ENCODE measurements at places on chromosomes 2 and 18.

DNA sequence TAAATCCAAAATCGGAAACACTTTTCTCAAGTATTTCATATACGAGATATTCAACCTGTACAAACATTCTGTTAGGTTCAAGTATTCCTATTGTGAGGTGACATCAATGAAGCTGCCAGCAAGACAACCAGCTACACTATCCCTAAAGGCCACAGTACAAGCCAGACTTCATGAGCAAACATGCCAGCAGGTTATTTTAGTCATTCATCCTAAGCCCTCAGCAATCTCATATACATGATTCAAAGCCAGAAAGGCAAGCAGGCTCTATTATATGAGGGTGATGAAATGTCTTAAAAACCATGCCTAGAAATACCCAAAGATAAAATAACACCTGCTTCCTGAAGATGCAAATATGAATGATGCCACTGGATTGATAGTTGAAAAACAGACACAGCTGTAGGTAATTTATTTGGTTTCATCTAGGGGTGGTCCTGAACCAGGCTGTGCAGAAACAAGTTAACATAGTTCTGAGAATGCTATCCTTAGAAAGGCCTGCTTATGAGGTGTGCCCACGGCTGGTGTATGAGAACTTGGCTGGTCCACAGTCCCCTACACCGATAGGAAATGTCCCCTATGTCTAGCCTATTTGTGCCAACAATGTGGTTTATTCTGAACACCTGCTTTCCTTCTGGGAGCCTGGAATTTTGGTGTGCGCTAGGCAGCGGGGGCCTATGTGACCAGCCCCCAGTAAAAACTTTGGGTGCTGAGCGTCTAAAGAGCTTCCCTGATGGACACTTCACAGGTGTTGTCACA, 48.2 kb upstream of the KIDINS220 start:
- DNase-seq, result no peak

GRCh38 chr2:181395851-181396250, 61.3 kb upstream of the ITGA4 start:
- no peak for DNase-seq

GRCh38 chr2:88345842-88346241, 106.7 kb downstream of the FOXI3 start:
- peak; percentile 74 for DNase-seq

DNA sequence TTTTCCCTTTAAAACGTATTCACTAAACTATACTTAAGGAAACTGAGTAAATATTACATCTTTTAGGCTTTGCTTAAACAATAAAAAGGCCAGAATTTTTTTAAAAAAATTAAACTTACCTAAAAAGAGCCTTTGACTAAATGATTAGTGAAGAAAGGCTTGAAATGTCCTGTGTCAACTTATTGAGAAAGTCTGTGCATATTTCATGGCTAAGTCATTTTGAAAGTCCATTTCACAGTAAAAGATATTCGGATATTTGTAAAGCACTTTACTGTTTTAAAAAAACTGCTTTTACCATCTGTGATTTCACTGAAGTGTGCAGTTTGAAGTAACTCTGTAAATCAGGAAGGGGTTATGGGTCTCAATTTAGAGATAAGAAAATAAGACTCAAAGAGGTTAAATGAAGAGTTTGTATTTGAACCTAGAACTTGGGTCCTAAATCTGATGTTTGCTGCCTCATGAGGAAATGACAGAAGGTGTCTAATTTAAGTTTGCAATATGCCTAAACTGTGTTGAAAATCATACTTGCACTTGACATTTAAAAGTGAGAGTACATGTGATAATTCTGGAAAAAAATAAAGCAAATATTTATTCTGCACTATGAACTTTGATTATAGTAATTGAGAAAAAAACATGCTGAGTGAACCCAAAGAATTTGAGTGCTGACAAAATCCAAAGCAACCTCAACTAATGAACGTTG, 50.5 kb downstream of the RAB27B start:
- DNase-seq, result no peak

DNA sequence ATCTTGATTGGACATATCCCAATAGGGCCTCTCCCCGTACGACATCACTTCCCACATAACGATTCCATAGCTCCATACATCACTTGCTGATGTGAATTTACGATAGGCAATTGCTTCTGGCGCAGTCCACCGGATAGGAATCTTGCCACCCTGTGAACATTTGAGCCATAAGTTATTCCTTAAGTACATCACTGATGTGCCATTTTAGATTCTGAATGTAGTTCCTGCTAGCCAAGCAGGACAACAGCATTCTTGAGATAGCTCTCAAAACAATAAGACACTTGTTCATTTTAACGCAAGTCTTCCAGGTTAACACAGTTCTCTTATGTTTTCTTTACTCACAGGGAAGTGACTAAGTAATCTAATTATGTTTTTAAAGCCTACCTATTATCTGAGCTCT, 138.0 kb downstream of the EPHA4 start:
- no peak for DNase-seq

DNA sequence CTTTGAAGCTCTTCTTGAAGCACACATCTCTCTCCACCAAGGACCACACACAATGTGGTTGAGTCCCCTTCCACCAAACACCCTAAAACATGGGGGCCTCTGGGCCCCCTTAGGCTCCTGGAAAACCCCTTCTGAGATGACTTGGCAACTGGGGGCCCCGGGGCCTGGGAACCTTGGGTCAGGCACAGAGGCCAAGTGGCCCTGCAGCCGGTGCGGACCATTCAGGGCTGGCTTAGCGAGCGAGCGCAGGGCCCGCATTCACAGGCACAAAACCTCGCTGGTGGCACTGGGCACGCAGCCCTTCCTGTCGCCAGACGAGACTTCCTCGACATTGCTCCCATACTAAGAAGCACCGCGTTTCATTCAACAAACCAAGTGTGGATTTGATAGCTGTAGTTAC, 111.2 kb upstream of the ID2 start:
- no peak for DNase-seq

GRCh38 chr2:42456126-42456839, 37.5 kb downstream of the KCNG3 start:
- DNase-seq, result no peak

- DNase-seq, result no peak
Observed at GRCh38 chr2:74646201-74646600, 1.9 kb downstream of the M1AP start.

DNA sequence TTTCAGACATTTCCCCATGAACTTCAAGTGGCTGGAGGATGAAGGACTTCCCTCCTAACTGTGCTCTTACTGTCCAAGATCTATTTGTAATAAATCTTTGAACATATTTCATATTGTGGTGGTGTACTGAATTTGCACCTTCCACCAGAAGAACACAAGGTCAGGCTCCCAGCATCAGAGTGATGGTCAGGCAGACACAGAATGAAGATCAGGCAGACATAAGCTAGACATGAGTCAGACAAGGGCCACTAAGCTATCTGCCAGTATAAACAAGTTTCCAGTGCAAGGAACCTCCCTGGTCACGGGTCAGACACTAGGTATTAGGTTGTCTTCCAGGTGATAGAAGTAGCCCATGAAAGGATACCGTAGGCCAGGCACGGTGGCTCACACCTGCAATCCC, 20.0 kb downstream of the AQP12B start:
- no peak for DNase-seq

GRCh38 chr2:38159597-38159996, 83.6 kb upstream of the CYP1B1 start:
- DNase-seq, result no peak

GRCh38 chr2:59223742-59224141, 982.6 kb upstream of the FANCL start:
- DNase-seq, result no peak

GRCh38 chr2:43537137-43537536, 58.7 kb downstream of the THADA start:
- DNase-seq, result no peak

- peak; percentile 57 for DNase-seq
Observed at GRCh38 chr2:94861308-94862152, 9.7 kb upstream of the TEKT4 start.

DNA sequence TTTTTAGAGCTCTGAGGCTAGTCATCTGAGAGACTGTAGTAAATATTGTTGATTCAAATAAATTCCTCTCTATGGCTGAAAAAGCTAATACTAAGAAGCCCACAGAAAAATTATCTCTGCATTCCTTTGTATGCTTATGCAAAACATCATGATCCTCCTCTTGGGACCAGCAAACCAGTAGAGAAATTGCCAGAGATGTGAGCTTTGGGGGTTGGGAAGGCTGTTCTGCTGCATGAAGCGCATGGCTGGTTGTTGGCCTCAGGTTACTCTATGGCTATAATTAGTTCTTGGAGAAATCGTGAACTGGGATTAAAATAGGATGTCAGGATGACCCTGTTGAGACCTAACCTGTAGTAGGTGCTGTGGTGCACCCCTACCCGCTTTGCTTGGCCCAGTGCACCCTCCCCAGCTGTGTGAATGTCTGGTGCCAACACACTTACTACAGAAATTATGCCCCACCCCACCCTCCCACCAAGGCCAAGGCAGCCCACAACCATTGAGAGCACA, 35.5 kb upstream of the C1D start:
- no peak for DNase-seq

DNA sequence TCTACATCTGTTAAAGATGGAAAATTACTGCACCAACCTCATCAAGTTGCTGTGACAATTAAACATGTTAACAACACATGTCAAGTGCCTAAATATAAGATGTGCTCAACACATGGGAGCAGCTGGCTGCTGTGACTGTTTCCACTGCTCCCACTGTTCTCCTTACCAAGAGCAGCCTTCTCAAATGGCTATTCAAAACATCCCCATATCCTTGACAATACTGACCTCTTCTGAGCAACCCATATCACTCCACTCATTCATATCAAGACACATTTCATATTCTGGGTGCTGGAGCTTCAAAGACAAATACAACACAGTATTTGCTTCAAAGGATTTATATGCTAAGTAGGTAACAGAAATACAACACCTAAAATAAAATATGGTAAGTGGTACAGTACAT, 60.3 kb downstream of the PIAS2 start:
- DNase-seq, result peak; percentile 37

GRCh38 chr2:173962583-173963110, 2.5 kb downstream of the SP3 start:
- peak; percentile 37 for DNase-seq

DNA sequence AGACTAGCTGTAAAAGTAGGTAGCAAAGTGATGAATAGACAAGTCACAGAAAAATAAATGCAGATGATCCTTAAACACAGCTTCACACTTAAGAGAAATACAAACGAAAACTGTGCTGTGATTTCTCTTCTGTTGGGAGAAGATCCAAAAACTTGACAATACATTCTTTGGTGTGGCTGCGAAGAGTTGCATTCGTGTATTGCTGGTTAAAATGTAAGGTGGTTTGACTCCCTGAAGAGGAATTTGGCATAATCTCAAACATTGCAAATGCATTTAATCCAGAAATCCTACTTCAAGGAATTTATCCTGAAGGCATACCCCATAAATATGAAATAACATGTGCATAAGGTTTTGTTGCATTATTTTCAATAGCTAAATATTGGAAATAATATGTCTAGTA, 7.1 kb downstream of the CCNYL1 start:
- DNase-seq, result no peak

DNA sequence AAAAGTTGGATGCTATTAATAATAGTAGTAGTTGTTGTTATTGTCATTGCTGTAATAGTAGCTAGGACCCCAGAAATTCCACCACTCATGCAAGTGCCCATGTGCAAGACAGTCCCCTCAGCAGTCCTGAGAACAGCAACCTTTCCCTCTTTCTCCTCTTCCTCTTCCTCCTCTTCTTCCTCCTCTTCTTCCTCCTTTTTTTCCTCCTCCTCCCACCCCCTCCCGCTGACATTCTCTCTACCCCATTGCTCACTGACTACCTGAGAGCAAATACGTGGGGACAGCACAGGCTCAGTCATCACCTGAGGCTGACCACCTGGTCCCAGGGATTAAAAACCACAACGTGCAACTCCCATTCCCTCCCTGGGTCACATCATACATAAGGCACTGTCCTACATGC, 41.8 kb downstream of the SMAD7 start:
- no peak for DNase-seq

- DNase-seq, result peak; percentile 83
Observed at GRCh38 chr18:22563164-22563583, 145.5 kb upstream of the CTAGE1 start.

DNA sequence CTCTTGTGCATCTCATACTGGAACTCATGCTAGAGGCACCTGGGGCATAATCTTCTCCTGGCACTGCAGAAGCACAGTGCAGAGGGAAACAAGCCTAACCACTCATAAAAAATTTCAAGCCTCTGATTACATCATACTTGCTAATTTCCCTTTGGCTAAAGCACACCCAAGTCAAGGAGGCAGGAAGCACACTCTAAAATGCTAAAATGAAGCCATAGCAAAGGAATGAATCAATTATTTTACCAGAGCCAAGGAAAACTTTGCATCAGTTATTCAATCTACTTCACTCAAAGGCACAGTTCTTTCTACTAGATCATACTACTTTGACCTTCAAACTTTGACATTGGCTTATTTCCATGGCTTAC, 79.6 kb upstream of the SPOPL start:
- DNase-seq, result peak; percentile 32

- DNase-seq, result peak; percentile 8
Observed at GRCh38 chr2:208300847-208301618, 35.0 kb downstream of the PIKFYVE start.

GRCh38 chr2:127355407-127356008, 32.3 kb downstream of the MAP3K2 start:
- DNase-seq, result no peak

- no peak for DNase-seq
Observed at GRCh38 chr2:237889811-237890210, 30.4 kb downstream of the RAMP1 start.

DNA sequence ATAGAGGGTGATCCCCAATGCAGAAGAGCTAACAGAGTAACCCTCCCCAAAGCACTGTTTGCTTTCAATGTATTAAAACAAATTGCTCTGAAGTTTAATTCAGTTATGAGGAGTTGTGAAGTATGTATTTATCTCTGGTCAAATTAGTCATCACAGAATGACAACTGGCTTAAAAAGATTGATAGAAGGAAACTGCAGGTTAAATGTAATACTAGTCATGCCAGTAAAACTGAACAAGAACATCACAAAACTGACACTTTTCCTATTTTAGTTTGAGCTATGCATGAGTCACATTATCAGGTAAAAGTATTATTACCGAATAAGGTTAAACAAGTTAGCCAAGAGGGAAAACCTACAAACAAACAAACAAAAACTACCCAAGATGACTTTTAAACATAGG, 99.0 kb upstream of the ACVR1C start:
- DNase-seq, result no peak

DNA sequence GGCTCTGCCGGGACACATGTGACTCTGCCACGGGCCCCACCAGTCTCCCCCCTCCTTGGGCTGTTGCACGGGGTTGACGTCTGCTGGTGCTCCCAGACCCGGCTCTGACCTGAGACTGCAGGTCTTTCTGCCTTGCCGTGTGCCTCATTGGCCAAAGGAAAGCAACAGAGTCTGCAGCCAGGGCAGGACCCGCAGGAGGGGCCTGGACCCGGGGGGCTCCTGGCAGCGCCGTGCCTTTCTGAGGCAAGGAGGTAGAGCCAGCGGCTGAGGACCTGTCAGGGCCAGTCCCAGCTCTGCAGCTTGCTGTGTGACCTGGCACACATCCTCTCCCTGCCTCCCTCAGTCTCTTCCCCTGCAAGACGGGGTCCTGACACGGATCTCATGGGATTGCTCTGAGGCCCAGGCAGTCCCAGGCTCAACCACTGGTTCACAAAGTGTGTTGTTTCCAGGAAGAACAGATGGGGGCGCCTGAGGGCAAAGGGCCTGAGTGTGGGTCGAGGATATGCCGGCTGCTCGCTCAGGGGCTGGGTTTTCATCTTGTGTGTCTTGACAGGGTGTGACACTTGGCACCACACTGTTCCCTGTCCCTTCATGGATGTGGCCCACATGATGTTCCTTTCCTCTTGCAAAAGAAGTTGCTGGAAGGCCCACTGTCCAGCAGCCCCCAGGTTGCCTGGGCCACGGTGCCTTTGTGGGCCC, 9.0 kb downstream of the CAPN10 start:
- DNase-seq, result peak; percentile 28

Measured in eye (tissue), 1 donor.